ENCODE measurements at places on chromosomes 16 and 17.

GRCh38 chr17:81561494-81561885 is 9.3 kb upstream of the FAAP100 start:
- no peak for DNase-seq

GRCh38 chr17:80955671-80956280 is 35.9 kb upstream of the CHMP6 start:
- no peak for DNase-seq

- no peak for DNase-seq
Measured at GRCh38 chr16:86663685-86664521, 85.6 kb downstream of the FOXL1 start.

DNA sequence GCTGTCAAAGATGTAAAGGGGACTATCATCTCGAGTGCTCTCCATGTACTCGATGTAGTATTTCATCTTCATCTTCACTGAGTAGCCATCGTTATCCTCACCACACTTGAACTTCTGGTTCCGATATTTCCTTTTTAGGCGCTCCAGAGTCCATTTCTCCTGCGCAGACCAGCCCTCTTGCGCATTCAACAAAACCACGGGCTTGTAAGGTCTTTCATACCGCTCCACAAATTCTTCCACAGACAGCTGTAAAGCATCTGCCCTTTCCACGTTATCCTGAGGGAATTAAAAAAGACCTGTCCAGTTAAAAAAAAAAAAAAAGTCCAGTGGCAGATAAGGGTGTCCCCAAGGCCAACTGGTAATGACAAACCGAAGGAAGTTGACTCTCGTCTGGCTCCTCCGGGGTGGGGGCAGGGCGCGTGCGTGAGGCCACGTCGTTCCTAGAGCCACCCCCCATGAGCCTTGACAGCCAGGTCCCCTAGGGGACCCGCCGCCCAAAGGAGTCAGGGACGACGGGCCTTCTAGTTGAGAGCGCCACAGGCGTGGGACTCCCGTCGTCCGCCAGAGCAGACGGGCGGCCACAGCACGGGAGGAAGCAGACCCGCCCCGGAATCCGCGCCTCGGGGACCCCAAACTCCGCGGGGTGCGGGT is 701 bp downstream of the JMJD6 start:
- peak; percentile 42 for DNase-seq

GRCh38 chr17:29561554-29562517 is 5.0 kb downstream of the ABHD15 start:
- no peak for DNase-seq

GRCh38 chr16:26951950-26952349 is 114.8 kb upstream of the C16orf82 start:
- DNase-seq, result no peak

GRCh38 chr17:55388842-55389241 is 32.8 kb downstream of the MMD start:
- no peak for DNase-seq

- DNase-seq, result no peak
Measured at GRCh38 chr16:75106351-75107274, 10.0 kb downstream of the LDHD start.

DNA sequence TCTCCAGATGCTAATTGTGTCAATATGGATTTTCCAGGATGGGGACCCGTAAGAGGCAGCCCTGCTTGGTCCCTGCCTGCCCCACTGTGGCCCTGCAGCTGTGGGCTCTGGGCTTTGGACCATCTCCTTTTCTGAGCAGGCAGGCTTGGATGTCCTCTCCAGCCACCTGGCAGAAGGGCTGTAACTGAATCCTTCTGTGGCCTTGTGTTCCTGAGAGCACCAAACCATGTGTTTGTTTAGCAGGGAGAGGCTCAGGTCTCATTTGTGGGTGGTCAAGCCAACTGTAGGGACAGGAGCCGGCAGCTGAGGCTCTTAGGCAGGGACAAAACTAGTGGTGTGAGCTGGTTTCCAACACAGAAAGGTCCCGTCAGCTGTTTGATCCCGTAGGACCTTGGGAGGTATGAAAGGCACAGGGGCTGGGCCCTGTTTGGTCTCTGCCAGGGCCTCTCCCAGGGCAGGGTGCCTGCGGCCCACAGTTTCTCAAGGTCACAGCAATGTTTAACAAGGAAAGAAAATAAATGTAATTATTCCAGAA is 18.5 kb downstream of the SEC14L5 start:
- DNase-seq, result no peak

DNA sequence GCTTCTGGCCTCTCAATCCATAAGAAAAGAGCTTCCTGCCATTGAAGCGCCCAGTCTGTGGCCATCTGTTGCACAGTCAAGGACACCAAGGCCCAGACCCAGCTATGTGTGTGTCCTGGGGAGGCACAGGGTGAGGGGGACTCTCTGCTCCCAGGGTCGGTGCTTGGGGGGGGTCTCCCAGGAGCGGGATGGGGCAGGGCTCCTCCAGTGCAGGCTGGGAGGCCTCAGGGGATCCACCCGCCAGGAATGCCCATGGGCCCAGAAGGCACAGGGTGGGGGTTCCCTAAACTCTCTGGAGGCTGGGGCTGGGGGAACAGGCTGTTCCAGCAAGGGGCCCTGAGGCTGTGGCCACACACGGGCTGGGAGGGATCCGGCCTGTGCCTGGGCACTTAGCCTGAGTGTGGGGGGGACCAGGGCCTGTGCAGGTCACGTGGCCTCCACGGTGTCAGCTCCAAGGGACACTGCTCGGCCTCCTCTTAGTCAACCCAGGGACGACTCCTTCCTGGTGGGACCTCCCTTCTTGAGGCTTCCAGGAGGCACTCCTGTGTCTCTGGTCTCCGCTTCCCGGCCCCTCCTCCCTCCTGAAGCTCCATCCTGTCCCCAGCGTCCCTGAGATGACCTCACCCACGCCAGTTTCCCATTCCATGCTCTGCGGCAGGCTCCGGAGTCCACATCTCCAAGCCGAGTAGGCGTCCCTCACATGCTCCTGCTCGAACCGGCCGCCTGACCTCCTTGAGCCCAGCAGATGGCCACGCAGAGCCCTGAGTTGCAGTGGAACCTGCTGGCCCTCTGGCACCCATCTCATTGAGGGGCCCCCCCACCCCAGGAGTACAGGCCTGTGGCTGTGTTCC is 23.1 kb upstream of the BAHCC1 start:
- no peak for DNase-seq

- no peak for DNase-seq
Measured at GRCh38 chr16:86424398-86424797, 85.9 kb upstream of the FOXF1 start.

GRCh38 chr16:22685459-22685830 is 128.5 kb upstream of the HS3ST2 start:
- no peak for DNase-seq

DNA sequence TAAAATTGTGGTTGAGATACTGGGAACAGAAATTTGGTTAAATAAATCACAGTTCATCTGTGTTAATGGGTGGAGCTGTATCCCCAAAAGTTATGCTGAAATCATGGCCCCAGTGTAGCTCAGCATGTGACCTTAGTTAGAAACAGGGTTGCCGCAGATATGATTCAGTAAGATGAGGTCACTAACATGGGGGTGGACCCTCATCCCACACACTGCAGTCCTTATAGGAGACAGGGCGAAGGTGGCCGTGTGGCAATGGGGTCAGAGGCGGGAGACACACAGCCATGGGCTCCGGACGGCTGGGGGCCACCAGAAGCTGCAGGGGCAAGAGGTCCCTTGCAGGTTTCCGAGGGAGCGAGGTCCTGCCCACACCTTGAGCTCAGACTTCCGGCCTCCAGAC is 10.7 kb downstream of the GALNS start:
- DNase-seq, result no peak

GRCh38 chr16:19589771-19590302 is 34.3 kb downstream of the VPS35L start:
- DNase-seq, result no peak

DNA sequence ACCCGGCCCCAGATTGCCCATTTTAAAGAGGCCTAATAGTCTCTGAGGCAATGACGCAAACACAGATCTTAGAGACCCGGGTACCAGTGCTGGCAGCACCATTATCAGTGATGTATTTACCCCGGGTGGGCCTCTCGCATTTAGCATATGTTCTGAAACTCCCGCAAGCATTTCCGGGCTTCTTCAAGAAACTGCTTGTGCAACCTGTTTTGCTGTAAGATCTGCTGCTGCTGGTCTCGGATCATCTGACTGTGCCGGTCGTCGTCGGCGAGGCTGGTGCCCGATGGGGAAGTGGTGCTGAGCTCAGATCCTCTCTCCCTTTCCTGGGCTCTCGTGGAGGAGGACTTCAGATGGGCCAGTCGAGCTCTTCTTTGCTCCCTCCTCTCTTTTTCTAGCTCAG is 12.5 kb downstream of the CEP295NL start:
- no peak for DNase-seq

GRCh38 chr17:60971515-60972369 is 294.1 kb downstream of the BCAS3 start:
- DNase-seq, result peak; percentile 4

DNA sequence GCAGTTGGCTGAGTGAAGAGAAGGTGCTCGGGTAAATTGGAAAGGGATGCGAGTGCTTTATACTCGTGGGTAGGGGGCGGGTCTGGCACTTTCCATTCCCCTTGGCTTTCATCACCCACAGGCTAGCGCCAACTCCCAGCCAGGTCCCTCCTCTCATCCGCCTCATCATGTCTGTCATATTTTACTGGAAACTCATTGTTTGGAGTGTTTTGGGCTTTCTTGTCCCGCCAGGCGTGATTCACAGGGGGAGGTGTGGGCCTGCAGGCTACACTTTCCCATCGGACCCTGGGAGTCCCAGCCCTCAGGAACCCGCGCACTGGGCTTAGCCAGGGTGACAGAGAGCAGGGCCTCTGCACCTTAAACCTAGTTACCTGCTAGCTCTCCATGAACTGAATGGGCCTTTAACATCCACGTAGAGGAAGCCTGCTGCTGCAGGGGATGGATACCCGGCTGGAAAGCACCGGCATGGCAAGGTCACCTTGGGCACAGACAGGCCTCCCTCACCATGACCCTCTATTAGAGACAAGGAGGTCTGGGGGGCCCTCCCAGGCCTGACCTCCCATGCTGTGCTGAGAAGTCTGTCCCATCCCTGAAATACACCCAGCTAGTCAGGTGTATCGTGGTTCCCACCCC is at the start of gene KRT14:
Gene KRT14, minus strand, starts transcription at position 33 of the 633 bp plus-strand sequence. CDS start 61 bp downstream, outside the sequence.
- no peak for DNase-seq

DNA sequence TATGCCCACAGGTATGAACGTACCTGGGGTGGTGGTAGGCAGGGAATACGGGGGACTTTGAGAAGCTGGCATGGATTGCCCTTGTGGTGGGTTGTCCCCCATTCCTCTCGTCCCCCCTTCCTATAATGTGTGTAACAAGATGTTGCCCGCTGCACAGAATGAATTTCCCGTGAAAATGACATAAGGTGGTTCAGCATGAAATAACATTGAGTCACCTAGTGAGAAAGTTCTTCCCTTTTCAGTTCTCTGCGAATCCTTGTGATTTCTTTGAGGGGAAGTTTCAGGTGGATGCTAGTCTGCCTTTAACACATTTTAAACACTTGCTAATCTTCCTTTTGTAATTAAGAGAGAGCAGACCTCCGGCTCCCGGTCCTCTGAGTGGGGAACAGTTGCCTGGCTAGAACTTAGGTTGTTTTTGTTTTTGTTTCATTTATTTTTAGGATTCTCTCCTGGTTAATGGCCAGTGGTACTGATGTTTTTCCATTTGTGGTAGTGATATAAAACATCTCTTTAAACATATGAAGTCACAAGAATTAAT is 58.9 kb downstream of the RAP1GAP2 start:
- DNase-seq, result no peak

DNA sequence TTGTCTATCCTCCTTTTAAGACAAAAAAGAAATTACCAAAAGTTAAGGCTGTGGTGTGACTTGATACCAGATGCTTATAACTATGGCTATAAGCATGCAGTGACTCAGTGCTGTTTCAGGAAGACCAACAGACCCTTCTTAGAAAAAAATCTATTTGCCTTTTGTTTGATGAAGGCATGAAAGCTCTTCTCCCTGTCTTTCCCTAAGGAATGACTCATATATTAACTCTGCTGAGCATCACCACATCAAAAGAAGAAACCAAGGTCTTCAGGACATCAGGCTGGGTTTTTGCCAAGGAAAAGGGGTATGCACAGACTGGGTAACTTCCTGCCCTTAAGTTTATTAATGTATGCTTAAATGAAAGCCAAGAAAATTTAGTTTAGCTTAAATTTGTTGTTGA is 47.1 kb downstream of the VMP1 start:
- no peak for DNase-seq

DNA sequence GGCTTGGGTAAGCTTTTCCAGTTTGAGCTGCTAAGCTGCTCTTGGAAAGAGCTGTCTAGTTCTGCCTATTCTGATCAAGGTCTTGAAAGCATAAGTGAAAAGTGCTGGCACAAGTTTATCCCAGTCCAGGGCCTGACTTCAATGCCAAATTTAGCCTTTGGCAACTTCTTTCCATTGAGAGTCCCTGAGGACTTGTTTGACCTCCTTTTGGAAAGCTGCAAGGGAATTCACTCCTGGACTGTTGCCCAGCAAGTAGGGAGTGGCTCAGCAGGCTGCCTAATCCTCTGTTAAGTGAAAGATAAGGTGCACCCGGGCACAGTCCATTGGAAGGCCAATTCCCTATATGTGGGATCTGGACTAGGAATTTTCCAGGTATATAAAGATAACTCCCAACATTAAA is 16.0 kb upstream of the TANC2 start:
- no peak for DNase-seq

- DNase-seq, result no peak
Measured at GRCh38 chr17:22268214-22268911, 576.0 kb downstream of the KCNJ18 start.

DNA sequence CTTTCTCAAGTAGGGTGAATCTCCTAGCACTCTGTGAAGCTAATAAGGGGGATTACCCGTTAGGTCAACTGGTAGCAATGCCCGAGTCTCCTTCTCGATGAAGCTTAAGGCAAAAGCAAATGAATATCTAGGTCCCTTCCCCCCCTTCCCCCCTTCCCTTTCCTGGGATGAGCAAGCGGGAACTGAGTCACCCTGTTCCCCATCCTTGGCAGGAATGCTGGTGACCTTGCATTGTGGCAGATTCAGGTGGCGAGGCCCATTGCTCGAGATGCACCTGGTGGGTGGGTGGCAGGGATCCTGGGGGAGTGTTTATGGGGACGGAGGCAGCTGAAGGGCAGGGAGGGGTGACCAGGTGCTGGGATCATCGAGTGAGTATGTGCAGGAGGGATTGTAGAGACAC is 7.1 kb downstream of the NXPH3 start:
- DNase-seq, result no peak

DNA sequence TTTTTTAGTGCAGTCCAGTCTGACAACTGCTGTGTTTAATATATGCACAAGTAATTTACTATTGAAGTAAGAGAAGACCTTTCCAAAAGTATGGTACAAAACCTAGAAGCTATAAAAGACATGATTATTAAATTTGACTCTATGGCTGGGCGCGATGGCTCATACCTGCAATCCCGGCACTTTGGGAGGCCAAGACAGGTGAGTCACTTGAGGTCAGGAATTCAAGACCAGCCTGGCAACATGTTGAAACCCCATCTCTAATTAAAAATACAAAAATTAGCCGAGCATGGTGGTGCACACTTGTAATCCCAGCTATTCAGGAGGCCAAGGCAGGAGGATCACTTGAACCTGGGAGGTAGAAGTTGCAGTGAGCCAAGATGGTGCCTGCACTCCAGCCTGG is 41.4 kb upstream of the VWA3A start:
- DNase-seq, result no peak
